Activated CD4-positive, alpha-beta memory T cell treated with anti-CD3 and anti-CD28 coated beads for 36 hours (primary cell): ENCODE measurements at places on chromosomes 2 and 18.

DNA sequence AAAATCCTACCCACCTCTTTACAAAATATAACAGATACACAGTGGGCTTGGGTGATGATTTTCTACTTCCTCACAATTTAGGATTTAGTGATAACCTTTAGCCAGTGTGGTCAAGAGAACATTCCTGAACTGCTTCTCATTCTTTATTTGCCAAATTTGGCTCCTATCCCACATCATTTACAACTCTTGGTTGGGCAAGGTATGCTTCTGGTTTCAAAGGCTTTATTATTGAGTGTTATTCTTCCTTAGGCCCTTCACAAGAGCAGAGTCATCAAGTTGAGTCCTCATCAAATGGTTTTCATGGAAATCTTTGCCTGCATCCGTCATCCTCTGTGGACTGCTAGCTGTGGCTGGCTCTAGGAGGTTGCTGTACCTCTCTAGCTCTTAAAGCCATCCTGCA is 472.0 kb upstream of the ETAA1 start:
- no peak overlapping the region for H3K27ac ChIP-seq
- no peaks in the 10 kb centered on the region for H3K4me1 ChIP-seq
- no peak for DNase-seq
- H3K4me3 ChIP-seq = no peak overlapping the region
- no peaks in the 10 kb centered on the region for H3K27me3 ChIP-seq

DNA sequence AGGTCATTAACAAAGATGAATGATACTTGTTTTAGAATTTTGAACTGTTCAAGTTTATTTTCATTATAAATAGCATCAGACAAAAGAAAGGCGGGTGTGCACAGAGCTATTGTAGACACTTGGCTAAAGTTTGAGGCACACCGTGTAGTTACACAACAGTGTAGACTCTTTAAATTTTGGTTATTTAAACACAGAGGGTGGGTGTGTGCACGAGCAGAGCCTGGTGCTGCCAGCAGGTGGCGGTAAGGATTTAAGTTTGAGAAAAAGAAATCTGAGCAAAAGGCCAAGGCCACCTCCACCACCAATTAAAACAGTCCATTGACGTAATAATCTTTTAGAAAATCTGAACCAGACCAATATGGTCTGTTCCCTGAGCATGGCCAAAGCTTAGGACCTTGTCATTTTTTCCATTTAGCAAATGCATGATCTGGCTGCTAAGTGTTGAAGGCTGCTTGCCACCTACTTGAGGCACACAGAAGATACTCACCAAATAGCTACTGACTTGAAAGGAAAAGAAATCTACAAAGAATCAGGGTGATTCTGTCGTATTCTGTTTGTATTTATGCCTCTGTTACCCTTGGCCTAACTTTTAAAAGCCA is 14.3 kb downstream of the COPS7B start:
- H3K4me1 ChIP-seq = peaks cover 5% of the 10 kb centered on the region
- H3K4me3 ChIP-seq = no peak overlapping the region
- no peak overlapping the region for H3K27ac ChIP-seq
- no peaks in the 10 kb centered on the region for H3K27me3 ChIP-seq

GRCh38 chr2:235187806-235188205 is 236.0 kb downstream of the SH3BP4 start:
- peaks cover 5% of the 10 kb centered on the region for H3K27me3 ChIP-seq
- H3K36me3 ChIP-seq = no peaks in the 10 kb centered on the region
- DNase-seq = no peak
- H3K4me3 ChIP-seq = no peak overlapping the region

DNA sequence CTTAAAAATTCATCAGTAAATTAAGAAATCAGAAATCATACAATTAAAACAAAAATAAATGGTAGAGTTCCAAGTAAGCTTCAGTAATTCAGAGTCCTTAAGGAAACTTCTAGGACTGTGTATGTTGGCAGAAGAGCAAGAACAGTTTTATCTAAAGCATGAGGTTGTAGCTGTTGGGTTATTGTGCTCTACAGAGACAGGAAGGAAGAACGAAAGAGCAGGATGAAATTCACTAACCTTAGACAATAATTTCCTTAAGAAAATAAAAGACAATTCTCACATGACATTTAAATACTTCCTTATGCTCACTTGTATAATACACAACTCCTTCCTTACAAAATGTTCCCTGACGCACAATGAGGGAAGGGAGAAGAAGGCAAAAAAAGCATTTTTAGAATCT is 133.4 kb downstream of the STK39 start:
- peaks cover 14% of the 10 kb centered on the region for H3K36me3 ChIP-seq
- no peak overlapping the region for H3K4me3 ChIP-seq
- H3K27ac ChIP-seq = no peak overlapping the region

- no peak overlapping the region for H3K27ac ChIP-seq
- no peak for DNase-seq
- H3K27me3 ChIP-seq = peaks cover 6% of the 10 kb centered on the region
- H3K36me3 ChIP-seq = no peaks in the 10 kb centered on the region
- H3K4me3 ChIP-seq = no peak overlapping the region
- no peaks in the 10 kb centered on the region for H3K4me1 ChIP-seq
These were observed 387.6 kb downstream of the FIGN start for GRCh38 chr2:163347982-163348856.

GRCh38 chr2:187567126-187567525 is 12.9 kb upstream of the TFPI start:
- DNase-seq = no peak
- no peak overlapping the region for H3K4me3 ChIP-seq
